ENCODE measurements at places on chromosomes 13 and 19. TPM values are rescaled to one million over a fixed set of nuclear protein-coding genes. Genes with fewer than 3 reads are reported as not detected.

SIGLEC8 gene
- not detected for total RNA-seq

PPM1N gene
- 0.96 TPM for total RNA-seq

CLEC17A gene
- total RNA-seq = under 0.01 TPM

RYR1 gene
- total RNA-seq = 1.1 TPM

ENOX1 gene
- total RNA-seq = 10.1 TPM

YJEFN3 gene
- 0.28 TPM for total RNA-seq

ZNF562 gene
- total RNA-seq = 31.6 TPM
